A549 treated with Mapracorat at 1 μM for 4 hours (cell line): ENCODE measurements at places on chromosomes 12 and 14. TPM values are rescaled to one million over a fixed set of nuclear protein-coding genes. Genes with fewer than 3 reads are reported as not detected.

The RPS6KA5 gene
- 3.4 to 6.0 TPM (median 4.6 TPM) in 5 replicates for total RNA-seq

The CACNA1C gene
- 0.03 to 0.09 TPM in 2 of 5 replicates, not detected in the others for total RNA-seq

The SERPINA6 gene
- 0.81 to 1.6 TPM (median 0.88 TPM) in 5 replicates for total RNA-seq

The SMOC1 gene
- 14.9 to 22.8 TPM (median 17.4 TPM) in 5 replicates for total RNA-seq

The LRP1-AS gene
- total RNA-seq: not detected in 5 replicates

The GALNT16 gene
- 2.1 to 3.6 TPM (median 3.3 TPM) in 5 replicates for total RNA-seq

The GLI1 gene
- total RNA-seq: 5.7 to 7.0 TPM (median 6.5 TPM) in 5 replicates

The POLE2 gene
- total RNA-seq: 11.8 to 13.9 TPM (median 13.6 TPM) in 5 replicates

The CDC42BPB gene
- 68.2 to 86.6 TPM (median 81.1 TPM) in 5 replicates for total RNA-seq

The FOXG1 gene
- 0.13 to 0.23 TPM (median 0.15 TPM) in 5 replicates for total RNA-seq

The GSC gene
- 0.11 to 0.81 TPM (median 0.57 TPM) in 5 replicates for total RNA-seq

The KRT75 gene
- 0.07 to 0.14 TPM (median 0.10 TPM) in 4 of 5 replicates, not detected in the other for total RNA-seq

The MYO1H gene
- total RNA-seq: not detected in 5 replicates

The TCL1B gene
- total RNA-seq: not detected in 5 replicates

The ADIPOR2 gene
- total RNA-seq: 51.1 to 57.2 TPM (median 54.7 TPM) in 5 replicates

The RNASE11 gene
- total RNA-seq: not detected in 5 replicates

The SYCP3 gene
- total RNA-seq: not detected in 5 replicates

The RNASE3 gene
- total RNA-seq: not detected in 5 replicates

The KLRK1 gene
- 0.07 TPM in 1 of 5 replicates, not detected in the others for total RNA-seq

The PRB2 gene
- total RNA-seq: not detected in 5 replicates

The RAN gene
- total RNA-seq: 1,662 to 1,811 TPM (median 1,736 TPM) in 5 replicates

The POC1B gene
- 13.5 to 20.8 TPM (median 19.8 TPM) in 5 replicates for total RNA-seq

The PTPRB gene
- total RNA-seq: 0.42 to 1.2 TPM (median 1.1 TPM) in 5 replicates

The LEMD3 gene
- total RNA-seq: 9.4 to 12.7 TPM (median 10.9 TPM) in 5 replicates

The CARMIL3 gene
- total RNA-seq: 0.35 to 0.74 TPM (median 0.53 TPM) in 5 replicates

The AQP2 gene
- total RNA-seq: not detected in 5 replicates

The GPD1 gene
- 0.14 to 0.30 TPM (median 0.18 TPM) in 5 replicates for total RNA-seq

The CABP1 gene
- 0.14 to 0.33 TPM (median 0.22 TPM) in 5 replicates for total RNA-seq

The MLEC gene
- total RNA-seq: 80.3 to 96.0 TPM (median 82.9 TPM) in 5 replicates

The CLEC4E gene
- total RNA-seq: 0.15 to 0.24 TPM (median 0.17 TPM) in 4 of 5 replicates, not detected in the other

The PPP1R36 gene
- 0.20 to 0.45 TPM (median 0.30 TPM) in 5 replicates for total RNA-seq

The KDM5A gene
- total RNA-seq: 16.5 to 24.3 TPM (median 22.2 TPM) in 5 replicates

The KLHL33 gene
- total RNA-seq: not detected in 5 replicates

The IFNG-AS1 gene
- not detected in 5 replicates for total RNA-seq

The HOXC10 gene
- total RNA-seq: 2.7 to 3.8 TPM (median 2.9 TPM) in 5 replicates

The LMBR1L gene
- 12.7 to 18.4 TPM (median 13.4 TPM) in 5 replicates for total RNA-seq

The KRT6A gene
- 8.1 to 10.8 TPM (median 8.4 TPM) in 5 replicates for total RNA-seq

The ATF1 gene
- total RNA-seq: 37.6 to 47.3 TPM (median 44.6 TPM) in 5 replicates

The CLEC2A gene
- total RNA-seq: not detected in 5 replicates
